ENCODE measurements at places on chromosomes 12 and 14. TPM values are rescaled to one million over a fixed set of nuclear protein-coding genes. Genes with fewer than 3 reads are reported as not detected.

The CIDEB gene
- 3.8 TPM for total RNA-seq

- H3K27me3 ChIP-seq = no peaks in the 10 kb centered on the region
- no peaks in the 10 kb centered on the region for H3K4me1 ChIP-seq
- no peak overlapping the region for H3K4me3 ChIP-seq
- no peaks in the 10 kb centered on the region for H3K36me3 ChIP-seq
- DNase-seq = no peak
- no peak overlapping the region for H3K27ac ChIP-seq
Measured at GRCh38 chr12:21882635-21883034, 58.6 kb downstream of the ABCC9 start.

DNA sequence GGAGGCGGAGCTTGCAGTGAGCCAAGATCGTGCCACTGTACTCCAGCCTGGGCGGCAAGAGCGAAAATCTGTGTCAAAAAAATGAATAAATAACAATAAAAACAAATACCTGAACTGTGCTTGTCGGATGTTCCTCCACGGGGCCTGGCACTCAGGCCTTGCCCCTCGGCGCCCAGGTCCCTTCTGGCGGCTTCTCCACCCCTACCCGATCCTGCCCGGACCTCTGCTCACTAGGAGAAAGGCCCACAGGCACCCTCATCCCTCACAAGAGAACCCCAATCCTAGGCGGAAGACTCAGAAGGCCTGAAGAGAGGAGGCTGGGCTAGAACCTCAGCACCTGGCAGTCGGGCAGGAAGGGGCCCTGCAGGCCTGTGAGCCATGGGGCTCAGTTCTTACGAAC is 21.0 kb upstream of the BTBD6 start:
- H3K27ac ChIP-seq = no peak overlapping the region
- H3K27me3 ChIP-seq = no peaks in the 10 kb centered on the region
- no peaks in the 10 kb centered on the region for H3K4me1 ChIP-seq
- no peaks in the 10 kb centered on the region for H3K36me3 ChIP-seq

- peak; percentile 67 for DNase-seq
- H3K27me3 ChIP-seq = no peaks in the 10 kb centered on the region
- H3K36me3 ChIP-seq = no peaks in the 10 kb centered on the region
- no peak overlapping the region for H3K27ac ChIP-seq
Measured at GRCh38 chr12:130775953-130776856, 60.1 kb upstream of the RIMBP2 start.

DNA sequence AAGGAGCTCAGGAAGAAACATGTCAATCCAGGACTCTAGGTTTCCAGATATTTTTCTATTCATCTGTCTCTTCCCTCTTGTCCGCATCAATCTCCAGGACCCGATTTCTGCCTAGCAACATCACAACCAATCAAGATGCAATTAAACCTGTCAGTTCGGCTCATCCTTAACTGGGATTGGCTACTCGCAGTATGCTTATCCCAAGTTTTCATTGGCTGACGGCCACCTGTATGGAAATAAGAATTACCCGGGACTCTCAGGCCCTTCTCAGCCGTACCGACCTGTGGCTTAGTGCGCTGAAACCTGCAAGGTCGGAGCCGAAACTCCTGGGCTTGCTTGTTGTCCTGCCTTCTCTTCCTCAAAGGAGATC is 20.4 kb upstream of the ATP5MC2 start:
- no peaks in the 10 kb centered on the region for H3K4me1 ChIP-seq
- H3K4me3 ChIP-seq = no peak overlapping the region
- DNase-seq = peak; percentile 78
- no peak overlapping the region for H3K27ac ChIP-seq

GRCh38 chr12:49055978-49056754 is 4.4 kb downstream of the KMT2D start:
- peak overlapping the region; percentile 64 for H3K27ac ChIP-seq
- H3K4me3 ChIP-seq = no peak overlapping the region
- H3K27me3 ChIP-seq = no peaks in the 10 kb centered on the region
- no peaks in the 10 kb centered on the region for H3K36me3 ChIP-seq
- DNase-seq = peak; percentile 85

Data from testis (tissue), 5 donors.